Central memory CD8-positive, alpha-beta T cell (primary cell): ENCODE measurements at places on chromosomes 3 and 15.

DNA sequence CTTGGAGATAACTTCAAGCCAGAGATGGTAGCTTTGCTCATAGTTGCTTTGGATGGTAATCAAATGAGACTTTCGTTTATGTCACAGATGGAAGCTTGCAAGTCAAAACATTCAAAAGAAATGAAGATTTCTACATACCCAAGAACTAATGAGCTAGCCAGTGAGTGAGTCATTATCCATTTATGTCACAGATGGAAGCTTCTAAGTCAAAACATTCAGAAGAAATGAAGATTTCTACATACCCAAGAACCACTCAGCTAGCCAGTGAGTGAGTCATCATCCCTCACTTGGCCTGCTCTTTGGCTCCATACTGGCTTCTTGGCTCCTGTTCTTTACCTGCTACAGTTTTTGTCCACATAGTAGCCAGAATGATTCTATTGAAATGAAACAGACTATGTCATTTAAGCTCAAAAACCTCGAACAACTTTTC, 559.8 kb upstream of the CBLB start:
- no peak for DNase-seq
- peaks cover 10% of the 10 kb centered on the region for H3K4me1 ChIP-seq
- no peaks in the 10 kb centered on the region for H3K36me3 ChIP-seq
- no peaks in the 10 kb centered on the region for H3K27me3 ChIP-seq
- H3K4me3 ChIP-seq, result no peak overlapping the region

- DNase-seq, result no peak
- no peaks in the 10 kb centered on the region for H3K4me1 ChIP-seq
- no peaks in the 10 kb centered on the region for H3K27me3 ChIP-seq
- no peak overlapping the region for H3K4me3 ChIP-seq
These were observed 821.6 kb downstream of the TUSC7 start for GRCh38 chr3:117531078-117531767.

DNA sequence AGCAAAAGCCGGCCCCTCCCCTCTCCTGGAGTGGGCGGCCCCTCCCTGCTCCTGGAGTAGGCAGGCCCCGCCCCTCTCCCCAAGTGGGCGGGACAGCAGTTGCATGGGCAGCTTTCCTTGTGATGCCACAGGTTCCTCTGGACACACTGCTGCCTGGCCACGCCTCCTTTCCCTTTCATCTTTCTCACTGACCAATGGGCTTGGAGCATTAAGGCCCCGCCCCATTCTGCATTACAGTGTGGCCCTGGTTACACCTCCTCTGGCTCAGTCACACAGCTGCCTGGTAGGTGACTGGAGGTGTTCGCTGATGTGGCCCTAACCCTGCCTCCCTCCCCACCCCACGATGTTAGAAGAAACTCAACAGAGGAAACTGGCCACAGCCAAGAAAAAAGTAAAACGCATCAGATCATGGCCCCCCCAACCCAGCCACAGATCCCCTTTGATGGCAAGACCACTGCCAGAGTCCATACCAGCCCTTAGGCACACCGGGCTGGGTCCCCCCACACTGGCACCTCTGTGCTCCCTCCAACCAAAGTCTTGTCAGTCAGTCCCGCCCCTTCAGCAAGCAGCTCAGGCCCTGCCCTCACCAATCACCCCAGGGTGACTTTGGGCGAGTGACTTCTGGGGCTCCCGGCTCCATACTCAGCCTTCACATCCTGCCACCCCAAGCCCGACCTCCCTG, 84.3 kb downstream of the ADAMTS7 start:
- H3K27me3 ChIP-seq, result peaks cover 17% of the 10 kb centered on the region
- H3K36me3 ChIP-seq, result no peaks in the 10 kb centered on the region
- no peak overlapping the region for H3K4me3 ChIP-seq
- no peaks in the 10 kb centered on the region for H3K4me1 ChIP-seq
- no peak for DNase-seq
- H3K27ac ChIP-seq, result no peak overlapping the region

DNA sequence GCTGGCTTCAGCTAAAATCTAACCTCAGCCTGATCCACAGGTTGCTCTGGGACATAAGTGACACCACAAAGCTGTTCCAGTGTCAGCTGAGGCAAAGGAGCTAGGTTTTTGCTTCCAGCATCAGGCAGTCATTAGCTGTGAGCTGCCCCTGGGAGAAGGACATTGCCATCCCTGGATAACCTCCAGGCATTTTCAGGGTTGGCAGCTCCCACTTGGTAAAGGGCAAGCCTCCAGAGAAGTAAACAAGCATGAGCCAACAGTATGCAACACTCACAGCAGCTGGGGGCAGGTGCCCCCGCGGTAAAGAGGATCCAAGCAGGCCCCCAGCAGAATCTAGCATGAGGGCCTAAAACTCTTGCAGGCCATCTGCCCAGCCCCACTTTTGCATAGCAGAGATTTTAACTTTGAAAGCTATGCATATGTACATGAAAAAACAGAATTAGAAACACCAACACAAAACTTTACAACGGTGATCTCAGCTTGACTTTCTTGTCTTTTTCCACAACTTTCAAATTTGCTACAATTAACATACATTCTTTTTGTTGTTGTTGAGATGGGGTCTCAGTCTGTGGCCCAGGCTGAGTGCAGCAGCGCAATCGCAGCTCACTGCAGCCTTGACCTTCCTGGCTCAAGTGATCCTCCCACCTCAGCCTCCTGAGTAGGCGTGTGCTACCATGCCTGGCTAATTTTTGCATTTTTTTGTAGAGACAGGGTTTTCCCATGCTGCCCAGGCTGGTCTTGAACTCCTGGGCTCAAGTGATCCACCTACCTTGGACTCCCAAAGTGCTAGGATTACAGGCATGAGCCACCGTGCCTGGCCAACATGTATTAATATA, 83.8 kb upstream of the TPM1 start:
- no peaks in the 10 kb centered on the region for H3K4me1 ChIP-seq
- H3K36me3 ChIP-seq, result no peaks in the 10 kb centered on the region
- H3K4me3 ChIP-seq, result no peak overlapping the region
- no peak overlapping the region for H3K27ac ChIP-seq
- no peak for DNase-seq

DNA sequence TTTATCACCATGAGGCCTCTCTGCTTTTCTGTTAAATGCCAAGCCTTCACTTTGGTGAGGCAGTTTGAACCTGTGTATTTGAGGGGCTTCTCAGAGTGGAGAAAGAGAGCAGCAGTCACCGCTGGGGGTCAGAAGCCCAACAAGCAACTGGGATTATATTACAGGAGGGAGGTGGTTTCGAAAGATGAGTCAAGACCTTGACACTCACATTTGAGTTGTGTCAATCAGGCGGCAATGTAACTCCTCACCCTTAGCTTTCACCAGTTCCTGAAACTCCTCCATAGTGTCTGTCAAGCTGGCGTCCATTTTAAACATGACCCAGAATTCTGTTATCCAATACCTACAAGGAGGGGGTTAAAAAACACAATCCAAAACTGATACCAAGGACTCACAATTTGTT, 46.5 kb downstream of the RASGRP1 start:
- H3K4me3 ChIP-seq, result no peak overlapping the region
- peak overlapping the region; percentile 80 for H3K27ac ChIP-seq
- H3K36me3 ChIP-seq, result peaks cover 75% of the 10 kb centered on the region
- DNase-seq, result no peak

DNA sequence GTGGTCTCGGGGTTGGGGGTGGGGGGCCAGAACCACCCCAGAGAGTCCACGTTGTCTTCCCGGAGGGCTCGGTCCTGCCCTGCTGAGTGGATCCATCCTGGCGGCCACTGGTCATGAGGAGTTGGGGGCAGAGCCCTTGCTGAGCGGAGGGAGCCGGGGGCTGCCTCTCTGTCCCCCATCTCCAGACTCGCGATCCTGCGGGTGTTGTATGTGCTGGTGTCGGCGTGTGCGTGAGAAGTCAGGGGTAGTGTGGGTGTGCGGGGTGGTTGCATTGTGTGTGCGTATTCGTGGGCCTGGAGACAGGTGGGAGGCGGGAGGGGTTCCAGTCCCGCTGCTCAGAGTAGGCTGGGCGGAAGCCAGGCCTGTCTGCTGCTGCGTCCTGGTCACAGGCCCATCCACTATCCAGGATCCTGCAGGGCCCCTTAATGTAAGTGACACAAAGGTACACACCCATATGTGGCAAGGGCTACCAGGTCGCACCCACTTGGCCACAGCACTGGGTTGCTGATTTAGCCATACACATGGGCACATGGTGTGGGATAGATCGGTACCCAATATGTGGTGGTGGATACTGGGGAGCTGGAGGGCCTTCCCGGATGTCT, 30.7 kb downstream of the NBEAL2 start:
- H3K36me3 ChIP-seq, result peaks cover 45% of the 10 kb centered on the region
- peaks cover 12% of the 10 kb centered on the region for H3K4me1 ChIP-seq
- no peak for DNase-seq
